ENCODE measurements at places on chromosomes 1 and 21.

GRCh38 chr1:150887018-150887417 lies at the start of gene CTXND2:
Gene CTXND2, plus strand, starts transcription at chr1:150887136. Its CDS starts 25,179 bp downstream, at chr1:150912315.
- no peak for DNase-seq

DNA sequence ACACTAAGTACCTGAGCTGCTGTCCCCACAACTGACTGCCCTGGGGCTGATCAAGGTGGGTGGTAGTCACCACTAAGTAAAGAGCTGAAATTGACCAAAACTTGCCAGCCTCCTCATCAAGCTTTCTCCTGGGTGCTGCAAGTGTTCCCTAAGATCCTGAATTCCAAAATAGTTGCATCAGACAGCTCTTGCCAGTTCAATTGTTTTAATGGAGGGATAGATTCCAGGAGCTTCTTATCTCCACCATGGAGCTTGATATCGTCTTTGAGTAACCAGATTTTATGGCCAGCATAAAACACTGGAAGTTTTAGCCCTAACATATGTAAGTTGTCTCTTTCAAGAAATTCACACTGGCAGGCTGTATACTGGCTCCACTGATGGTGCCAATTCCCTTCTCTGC lies 90.3 kb downstream of the NID1 start:
- DNase-seq = no peak

GRCh38 chr1:197464044-197464443 lies 196.0 kb downstream of the CRB1 start:
- no peak for DNase-seq

DNA sequence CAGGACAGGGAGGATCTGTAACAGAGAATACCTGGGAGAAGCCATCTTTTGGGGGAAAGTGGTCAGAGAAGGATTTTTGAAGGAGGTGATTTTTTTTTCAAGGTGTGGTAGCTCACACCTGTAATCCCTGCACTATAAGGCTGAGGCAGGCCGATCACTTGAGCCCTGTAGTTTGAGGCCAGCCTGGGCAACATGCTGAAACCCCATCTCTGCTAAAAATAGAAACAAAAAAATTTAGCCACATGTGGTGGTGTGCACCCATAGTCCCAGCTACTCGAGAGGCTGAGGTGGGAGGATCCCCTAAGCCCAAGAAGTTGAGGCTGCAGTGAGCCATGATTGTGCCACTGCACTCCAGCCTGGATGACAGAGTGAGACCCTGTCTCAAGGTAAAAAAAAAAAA lies 67.4 kb upstream of the ARTN start:
- DNase-seq = no peak

DNA sequence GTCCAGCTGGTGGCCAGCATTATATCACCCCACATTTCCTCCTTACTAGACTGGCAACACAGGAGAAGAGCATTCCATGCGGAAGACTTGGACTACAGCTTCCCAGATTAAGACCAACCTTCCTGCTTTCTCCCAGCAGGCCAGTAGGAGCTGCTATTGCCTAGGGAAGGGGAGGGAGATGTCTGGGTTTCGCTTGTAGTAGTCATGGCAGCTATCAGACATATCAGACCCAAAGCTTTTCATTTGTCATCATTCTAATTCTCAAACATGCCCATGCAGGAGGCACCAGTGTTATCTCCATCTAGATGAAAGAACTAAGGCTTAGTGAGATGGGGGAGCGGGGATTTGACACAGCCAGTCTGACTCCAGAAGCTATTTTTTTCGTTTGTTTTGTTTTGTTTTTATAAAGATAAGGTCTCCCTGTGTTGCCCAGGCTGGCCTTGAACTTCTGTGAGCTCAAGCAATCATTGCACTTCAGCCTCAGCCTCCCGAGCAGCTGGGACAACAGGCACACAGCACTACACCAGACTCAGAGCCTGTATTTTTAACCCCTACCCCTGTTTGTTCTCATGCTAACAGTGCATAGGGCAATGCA lies 4.5 kb downstream of the PLA2G2A start:
- DNase-seq = no peak

DNA sequence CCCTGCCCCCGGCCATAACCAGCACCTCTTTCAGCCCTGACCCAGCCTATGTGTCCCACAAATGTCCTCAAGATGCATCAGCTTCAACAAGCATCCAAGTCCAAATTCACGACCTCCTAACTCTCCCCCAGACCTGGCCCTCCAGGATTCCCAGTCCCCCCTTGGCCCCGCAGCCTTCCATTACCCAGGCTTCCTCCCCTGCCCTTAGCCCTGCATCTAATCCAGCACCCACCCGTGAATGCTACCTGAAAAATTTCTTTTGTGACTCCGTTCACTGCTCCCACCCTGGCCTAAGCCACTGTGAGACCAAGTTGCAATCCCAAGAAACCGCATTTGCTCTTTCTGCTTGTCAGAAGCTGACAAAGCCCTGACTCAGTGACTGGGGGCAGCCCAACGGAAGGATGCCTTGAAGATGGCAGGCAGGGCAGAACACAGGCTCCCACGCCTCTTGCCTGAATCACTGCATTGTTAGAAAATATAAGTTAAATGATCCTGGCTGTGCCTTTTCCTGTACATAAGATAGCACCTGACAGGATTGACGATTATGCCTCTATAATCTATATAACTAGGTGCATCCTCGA lies 939 bp upstream of the MFAP2 start:
- no peak for DNase-seq

DNA sequence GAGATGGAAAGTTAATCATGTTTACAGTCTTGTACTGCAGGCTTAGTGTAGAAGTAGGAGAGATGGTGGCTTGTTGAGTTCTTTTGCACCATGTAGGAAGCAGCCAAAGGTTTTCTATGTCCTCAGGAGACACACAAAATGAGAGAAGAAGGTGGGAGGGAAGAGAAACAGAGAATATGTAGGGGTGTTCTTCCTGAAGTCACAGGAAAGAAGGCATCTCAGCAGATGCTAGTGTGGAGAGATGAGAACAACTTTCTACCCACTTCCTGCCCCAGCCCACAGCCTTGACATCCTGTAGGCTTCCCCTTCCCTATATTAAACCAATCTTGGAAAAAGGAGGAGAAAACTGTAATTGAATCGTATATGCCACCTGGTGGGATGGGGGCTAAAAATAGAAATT lies 217.0 kb downstream of the S1PR1 start:
- DNase-seq = no peak

- DNase-seq = no peak
These were observed 17.5 kb downstream of the LACTBL1 start for GRCh38 chr1:22955146-22955545.

DNA sequence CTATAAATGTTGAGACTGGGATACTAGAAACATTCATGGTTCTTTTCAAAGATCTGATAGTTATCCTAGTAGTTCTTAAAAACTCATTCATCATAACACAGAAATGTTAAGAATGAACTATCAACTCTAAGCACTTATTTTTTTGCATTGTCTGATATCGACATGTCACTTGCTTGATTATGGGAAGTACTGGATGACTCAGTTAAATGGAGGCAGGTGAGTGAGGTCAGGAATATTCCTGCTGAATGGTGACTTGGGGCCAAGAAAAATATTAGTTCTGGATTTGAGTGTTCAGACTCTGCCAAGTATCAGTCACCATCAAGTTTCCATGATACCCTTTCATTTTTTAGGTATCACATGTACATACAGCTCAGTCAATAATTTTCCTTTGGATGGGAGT lies 63.6 kb downstream of the NEK7 start:
- DNase-seq = no peak
